Myocyte (in vitro differentiated cells): ENCODE measurements at places on chromosomes 3 and 15. TPM values are rescaled to one million over a fixed set of nuclear protein-coding genes. Genes with fewer than 3 reads are reported as not detected.

DNA sequence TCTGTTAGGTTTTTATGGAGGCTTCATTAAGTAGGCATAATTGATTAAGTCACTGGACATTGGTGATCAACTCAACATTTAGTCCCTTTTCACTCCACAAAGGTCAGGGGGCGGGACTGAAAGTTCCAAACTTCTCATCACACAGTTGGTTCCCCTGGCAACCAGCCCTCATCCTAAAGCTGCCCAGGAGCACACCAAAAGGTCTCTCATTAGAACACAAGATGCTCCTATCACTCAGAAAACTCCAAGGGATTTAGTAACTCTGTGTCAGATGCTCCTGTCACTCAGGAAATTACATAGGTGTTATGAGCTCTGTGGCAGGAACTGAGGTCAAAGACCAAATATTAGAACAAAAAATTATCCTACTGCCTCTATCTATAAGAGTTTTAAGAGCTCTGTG is 321.5 kb downstream of the OTOL1 start:
- peak; percentile 30 for DNase-seq

- DNase-seq, result peak; percentile 6
Measured at GRCh38 chr3:8201886-8202285, 299.7 kb upstream of the LMCD1 start.

DNA sequence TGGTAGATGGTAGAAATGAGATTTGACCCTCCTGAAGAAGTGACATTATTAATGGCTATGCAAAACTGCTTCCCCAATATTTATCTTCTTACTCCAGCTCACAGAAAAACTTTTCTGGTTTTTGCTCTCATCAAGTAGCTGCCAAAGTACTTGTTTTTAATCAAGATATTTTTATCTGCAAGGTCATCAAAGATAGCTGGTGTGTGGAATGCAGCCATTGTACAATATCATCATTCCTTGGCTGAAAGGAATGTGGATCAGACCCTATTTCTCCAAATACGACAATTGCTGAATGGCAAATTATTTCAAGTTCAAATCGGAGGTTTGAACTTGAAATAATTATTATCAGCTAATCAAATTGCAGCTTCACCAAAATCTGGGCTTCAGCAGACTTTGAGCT is 126.9 kb upstream of the SLC7A14 start:
- no peak for DNase-seq

DNA sequence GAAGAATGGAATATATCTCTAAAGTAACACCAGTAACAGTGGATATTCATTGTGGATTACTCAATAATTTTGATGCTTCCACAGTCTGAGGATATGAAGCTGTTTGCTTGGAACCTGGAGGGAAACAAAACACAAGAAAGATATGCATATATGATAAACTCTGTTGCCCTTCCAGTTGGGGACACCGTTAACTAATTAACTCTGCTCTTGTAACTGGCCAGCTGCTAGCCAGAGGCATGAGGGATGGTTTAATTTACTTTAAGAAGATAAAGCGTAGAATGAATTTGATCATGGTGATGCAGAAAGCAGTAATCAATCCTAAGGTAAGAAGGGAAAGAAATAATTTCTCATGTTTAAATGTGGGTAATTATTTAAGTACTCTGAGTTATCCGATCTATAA is 442.6 kb downstream of the NAALADL2 start:
- DNase-seq, result no peak

Gene CDV3
- total RNA-seq, result 396 and 434 TPM in 2 replicates
